ENCODE measurements at places on chromosomes 3 and 15. TPM values are rescaled to one million over a fixed set of nuclear protein-coding genes. Genes with fewer than 3 reads are reported as not detected.

The FSIP1 gene
- 0.15 TPM for total RNA-seq

The GNAT1 gene
- total RNA-seq: not detected

The ARNT2 gene
- 1.5 TPM for total RNA-seq

The CAV3 gene
- total RNA-seq: not detected

The HESX1 gene
- 3.0 TPM for total RNA-seq

The GPR149 gene
- not detected for total RNA-seq

The PPIB gene
- 356 TPM for total RNA-seq

The LRRFIP2 gene
- 23.9 TPM for total RNA-seq

The SPESP1 gene
- 0.48 TPM for total RNA-seq

The STAC gene
- total RNA-seq: 5.2 TPM

The COX17 gene
- 41.6 TPM for total RNA-seq

The WNT5A gene
- 15.7 TPM for total RNA-seq

The NOX5 gene
- not detected for total RNA-seq

The TMEM40 gene
- total RNA-seq: not detected

The RASL12 gene
- total RNA-seq: 20.9 TPM

The TGM4 gene
- total RNA-seq: 0.11 TPM
